ENCODE measurements at places on chromosomes 13 and 19. TPM values are rescaled to one million over a fixed set of nuclear protein-coding genes. Genes with fewer than 3 reads are reported as not detected.

KATNAL1 gene
- 21.9 TPM for polyA plus RNA-seq

MUC16 gene
- polyA plus RNA-seq, result not detected

RFPL4A gene
- polyA plus RNA-seq, result not detected

ZNF253 gene
- 26.7 TPM for polyA plus RNA-seq

AKT1S1 gene
- polyA plus RNA-seq, result 4.8 TPM

TECR gene
- 31.4 TPM for polyA plus RNA-seq

ERICH6B gene
- not detected for polyA plus RNA-seq

ZNF541 gene
- not detected for polyA plus RNA-seq

ACP5 gene
- polyA plus RNA-seq, result not detected

DNAAF3 gene
- polyA plus RNA-seq, result 0.38 TPM

ZNF560 gene
- polyA plus RNA-seq, result 0.61 TPM

IGFL2 gene
- not detected for polyA plus RNA-seq

SIGLEC6 gene
- polyA plus RNA-seq, result not detected

CAPN12 gene
- polyA plus RNA-seq, result not detected

HMG20B gene
- 22.6 TPM for polyA plus RNA-seq

TEX101 gene
- not detected for polyA plus RNA-seq

GTPBP3 gene
- polyA plus RNA-seq, result 23.2 TPM

SULT2B1 gene
- polyA plus RNA-seq, result not detected

WTIP gene
- 9.8 TPM for polyA plus RNA-seq

PABPC3 gene
- polyA plus RNA-seq, result not detected

GRK1 gene
- 0.06 TPM for polyA plus RNA-seq

LRRC63 gene
- not detected for polyA plus RNA-seq

ZNF534 gene
- polyA plus RNA-seq, result 2.9 TPM

ZNF616 gene
- polyA plus RNA-seq, result 9.7 TPM
